ENCODE measurements at places on chromosomes 12 and 14. TPM values are rescaled to one million over a fixed set of nuclear protein-coding genes. Genes with fewer than 3 reads are reported as not detected.

The CABP1 gene
- 2.0 TPM for total RNA-seq

The B3GNT4 gene
- total RNA-seq = 0.35 TPM

DNA sequence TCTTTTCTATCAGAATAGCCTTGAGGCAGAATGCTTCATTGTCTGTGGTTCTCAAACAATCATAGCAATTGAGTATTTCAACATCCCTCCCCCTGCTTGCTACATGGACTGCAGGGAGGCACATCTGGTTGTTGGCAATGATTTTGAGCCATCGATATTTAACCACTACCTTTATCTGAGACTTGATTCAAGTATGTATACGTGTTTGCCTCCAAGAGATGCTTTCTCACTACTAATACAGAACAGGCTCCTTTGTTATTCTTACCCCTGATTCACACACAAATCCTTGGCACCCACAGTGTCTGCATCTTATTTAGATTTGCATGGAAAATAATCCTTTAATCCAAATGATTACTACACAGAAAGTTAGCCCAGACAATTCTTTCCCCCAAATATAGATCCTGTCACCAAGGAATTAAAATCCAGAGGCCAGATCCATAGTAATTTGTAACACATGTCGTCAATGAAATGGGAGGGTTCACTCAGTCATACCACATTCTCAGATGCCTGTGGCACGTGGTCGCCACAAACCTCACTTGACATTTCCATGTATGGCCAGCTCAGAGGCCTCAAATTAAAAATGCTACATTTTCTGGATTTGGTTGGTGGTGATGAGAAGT, 199.3 kb downstream of the ITPR2 start:
- H3K27ac ChIP-seq = no peak overlapping the region
- no peaks in the 10 kb centered on the region for H3K4me1 ChIP-seq
- H3K36me3 ChIP-seq = no peaks in the 10 kb centered on the region
- DNase-seq = no peak
- no peak overlapping the region for H3K4me3 ChIP-seq

- H3K4me1 ChIP-seq = no peaks in the 10 kb centered on the region
- H3K36me3 ChIP-seq = no peaks in the 10 kb centered on the region
- no peak overlapping the region for H3K27ac ChIP-seq
- peak; percentile 89 for DNase-seq
- no peaks in the 10 kb centered on the region for H3K27me3 ChIP-seq
- H3K4me3 ChIP-seq = no peak overlapping the region
These were observed 54.4 kb downstream of the E2F7 start for GRCh38 chr12:77010691-77011548.

DNA sequence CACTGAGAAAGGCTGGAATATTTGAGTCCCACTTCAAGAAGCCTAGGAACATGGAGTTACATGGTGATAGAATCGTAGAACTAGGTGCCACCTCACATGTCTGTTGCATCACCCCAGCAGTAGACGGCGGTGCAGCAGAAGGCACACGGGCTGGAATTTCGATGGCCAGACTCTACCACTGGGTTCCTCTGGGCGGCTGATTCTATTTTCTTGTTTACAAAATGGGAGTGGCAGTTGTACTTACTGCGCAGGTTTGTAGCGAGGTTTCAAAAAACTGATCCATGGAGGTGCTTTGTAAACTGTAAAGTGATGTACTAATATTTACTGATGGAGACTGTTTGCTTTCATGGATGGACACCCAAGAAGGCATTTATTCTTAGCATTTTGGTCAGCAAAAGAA, 45.7 kb downstream of the WDR20 start:
- H3K4me1 ChIP-seq = peaks cover 16% of the 10 kb centered on the region
- H3K27me3 ChIP-seq = no peaks in the 10 kb centered on the region
- DNase-seq = no peak
- H3K27ac ChIP-seq = no peak overlapping the region
- no peak overlapping the region for H3K4me3 ChIP-seq
- no peaks in the 10 kb centered on the region for H3K36me3 ChIP-seq

GRCh38 chr14:24659916-24660570, 26.1 kb upstream of the GZMB start:
- no peaks in the 10 kb centered on the region for H3K4me1 ChIP-seq
- no peaks in the 10 kb centered on the region for H3K36me3 ChIP-seq
- H3K27me3 ChIP-seq = no peaks in the 10 kb centered on the region

Data from kidney (tissue), 22 donors.